ENCODE measurements at places on chromosomes 1 and 21.

- H3K4me3 ChIP-seq: no peak overlapping the region
- no peak overlapping the region for H3K27ac ChIP-seq
- H3K36me3 ChIP-seq: no peaks in the 10 kb centered on the region
- no peaks in the 10 kb centered on the region for H3K4me1 ChIP-seq
- H3K27me3 ChIP-seq: no peaks in the 10 kb centered on the region
Observed at GRCh38 chr1:166036092-166036491, 130.7 kb downstream of the FAM78B start.

DNA sequence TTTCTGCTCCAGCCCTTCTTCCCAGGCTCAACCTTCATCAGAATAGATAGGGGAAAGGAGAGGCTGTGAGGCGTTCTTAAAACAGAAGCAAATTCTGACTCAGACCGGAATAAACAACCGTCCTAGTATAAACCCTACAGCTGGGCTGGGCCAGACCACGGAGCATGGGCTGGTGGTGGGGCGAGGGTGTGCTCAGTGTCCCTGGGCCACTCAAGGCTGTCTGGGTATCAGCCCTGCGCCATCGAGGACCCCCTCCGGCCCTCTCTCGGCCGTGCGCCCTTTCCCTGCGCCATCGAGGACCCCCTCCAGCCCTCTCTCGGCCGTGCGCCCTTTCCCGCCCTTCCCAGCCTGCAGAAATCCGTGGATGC is 36.0 kb downstream of the CAPN2 start:
- H3K4me1 ChIP-seq: peaks cover 5% of the 10 kb centered on the region
- DNase-seq: no peak
- peaks cover 6% of the 10 kb centered on the region for H3K36me3 ChIP-seq
- peaks cover 15% of the 10 kb centered on the region for H3K27me3 ChIP-seq

DNA sequence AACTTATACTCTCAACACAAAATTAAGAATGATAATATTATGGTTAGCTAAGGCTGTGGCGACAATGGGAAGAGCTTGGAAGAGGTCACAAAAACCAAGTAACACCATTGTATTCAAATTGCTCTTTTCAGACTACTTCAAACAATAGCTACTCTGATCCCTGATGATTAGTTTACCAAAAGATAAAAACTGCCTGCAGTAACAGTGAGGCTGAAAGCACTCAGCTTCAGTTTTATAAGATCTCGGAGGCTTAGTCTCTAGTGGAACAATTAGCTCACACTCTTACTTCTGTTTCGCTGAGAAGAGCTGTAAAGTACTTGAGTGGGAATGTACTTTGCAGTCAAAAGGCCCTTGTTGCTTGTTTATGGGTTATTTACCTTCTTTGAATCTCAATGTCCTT is 278.5 kb downstream of the LRRC7 start:
- no peak overlapping the region for H3K27ac ChIP-seq
- H3K4me1 ChIP-seq: no peaks in the 10 kb centered on the region
- H3K36me3 ChIP-seq: no peaks in the 10 kb centered on the region
- no peak overlapping the region for H3K4me3 ChIP-seq
- no peaks in the 10 kb centered on the region for H3K27me3 ChIP-seq

GRCh38 chr21:25583370-25584130 is 23.7 kb downstream of the MRPL39 start:
- no peak for DNase-seq
- H3K4me1 ChIP-seq: no peaks in the 10 kb centered on the region
- H3K36me3 ChIP-seq: peaks cover 19% of the 10 kb centered on the region
- H3K4me3 ChIP-seq: no peak overlapping the region
- no peak overlapping the region for H3K27ac ChIP-seq

DNA sequence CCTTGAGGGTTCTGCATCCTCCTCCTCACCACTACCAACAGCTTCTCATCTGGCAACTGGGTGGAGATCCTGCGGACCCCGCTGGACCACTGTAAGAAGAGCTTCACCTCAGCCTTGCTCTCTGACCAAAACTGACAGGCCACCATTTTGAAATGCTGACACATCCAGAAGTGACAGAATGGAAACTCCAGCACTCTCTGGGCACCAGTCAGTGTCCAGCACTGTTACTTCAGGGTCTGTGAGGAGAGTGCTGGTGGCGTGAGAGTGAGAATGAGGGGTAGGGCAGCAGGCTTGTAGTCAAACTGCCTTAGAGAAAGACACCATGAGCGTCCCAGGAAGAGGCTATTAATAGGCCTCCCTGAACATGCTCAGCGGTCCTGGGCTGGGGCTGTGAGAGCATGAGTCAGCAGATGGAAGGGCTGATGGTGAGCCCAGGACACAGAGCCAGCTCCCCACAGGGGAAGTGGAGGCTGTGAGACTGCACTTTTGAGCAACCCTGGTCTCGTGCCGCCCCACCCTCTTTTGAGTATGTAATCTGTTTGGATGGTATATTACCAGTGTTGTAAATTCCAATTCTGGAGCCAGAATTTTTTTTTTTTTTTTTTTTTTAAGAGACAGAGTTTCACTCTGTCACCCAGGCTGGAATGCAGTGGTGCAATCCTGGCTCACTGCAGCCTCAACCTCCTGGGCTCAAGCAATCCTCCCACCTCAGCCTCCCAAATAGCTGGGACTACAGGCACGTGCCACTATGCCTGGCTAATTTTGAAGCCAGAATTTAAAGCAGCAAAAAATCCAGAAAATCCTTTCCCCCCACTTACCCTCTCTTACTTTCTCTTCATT is 34.4 kb upstream of the SLC30A1 start:
- peak; percentile 97 for DNase-seq
- peak overlapping the region; percentile 79 for H3K27ac ChIP-seq
- peaks cover 13% of the 10 kb centered on the region for H3K4me1 ChIP-seq
- H3K36me3 ChIP-seq: no peaks in the 10 kb centered on the region

GRCh38 chr1:26999440-26999987 is 6.0 kb downstream of the TRNP1 start:
- H3K4me1 ChIP-seq: peaks cover 36% of the 10 kb centered on the region
- H3K27me3 ChIP-seq: peaks cover 9% of the 10 kb centered on the region
- H3K36me3 ChIP-seq: no peaks in the 10 kb centered on the region
- peak overlapping the region; percentile 93 for H3K27ac ChIP-seq
- DNase-seq: peak; percentile 99

DNA sequence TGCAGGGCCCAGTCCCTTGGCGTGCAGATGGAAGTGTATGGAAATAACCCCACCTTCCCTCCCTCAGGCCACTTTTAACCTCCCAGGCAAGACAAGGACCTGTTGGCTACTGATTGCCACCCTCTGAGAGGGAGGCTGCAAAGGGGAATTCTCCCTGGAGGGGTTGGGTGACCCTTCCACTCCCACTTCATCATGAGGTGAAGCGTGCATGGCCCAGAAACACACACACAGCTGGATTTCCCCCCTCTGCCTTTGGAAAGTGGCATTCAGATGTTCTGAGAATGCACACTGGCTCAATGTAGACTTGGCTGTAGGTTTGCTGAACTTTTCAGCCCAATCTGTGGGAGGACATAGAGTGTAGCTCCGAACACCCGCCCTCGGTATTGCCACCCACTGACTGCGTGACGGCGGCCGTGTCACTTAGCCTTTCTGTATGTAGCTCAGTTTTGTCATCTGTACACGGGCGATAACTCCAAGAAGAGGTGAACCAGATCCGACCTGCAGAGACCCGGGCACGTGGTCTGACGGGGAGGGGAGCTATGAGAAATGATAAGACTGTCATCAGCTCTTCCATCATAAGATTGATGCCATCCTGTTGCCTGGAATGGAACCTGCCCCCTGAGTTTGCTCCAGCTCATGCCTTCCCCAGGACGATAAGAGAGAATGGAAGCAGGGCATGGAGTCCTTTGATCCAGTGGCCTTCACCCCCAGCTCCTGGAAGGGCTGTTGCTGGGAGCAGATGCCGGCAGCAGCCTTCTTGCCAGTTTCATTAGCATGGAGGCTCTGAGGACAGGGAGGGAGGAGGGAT is 19.3 kb downstream of the MIIP start:
- no peak overlapping the region for H3K27ac ChIP-seq
- no peaks in the 10 kb centered on the region for H3K36me3 ChIP-seq
- peak; percentile 25 for DNase-seq
- peaks cover 5% of the 10 kb centered on the region for H3K4me1 ChIP-seq

DNA sequence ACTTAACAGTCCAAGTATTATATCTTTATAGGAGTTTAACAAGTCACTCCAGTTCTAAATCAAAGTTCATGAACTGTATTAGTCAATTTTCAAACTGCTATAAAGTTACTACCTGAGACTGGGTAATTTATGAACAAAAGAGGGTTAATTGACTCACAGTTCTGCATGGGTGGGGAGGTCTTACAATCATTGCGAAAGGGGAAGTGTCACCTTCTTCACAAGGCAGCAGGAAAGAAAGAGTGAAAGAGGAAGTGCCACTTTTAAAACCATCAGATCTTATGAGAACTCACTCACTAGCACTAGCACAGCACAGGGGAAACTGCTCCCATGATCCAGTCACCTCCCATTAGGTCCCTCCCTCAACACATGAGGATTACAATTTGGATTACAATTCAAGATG is 70.0 kb downstream of the CLCA4 start:
- H3K4me1 ChIP-seq: no peaks in the 10 kb centered on the region
- H3K36me3 ChIP-seq: no peaks in the 10 kb centered on the region
- H3K27ac ChIP-seq: no peak overlapping the region
- H3K4me3 ChIP-seq: no peak overlapping the region
- DNase-seq: no peak

DNA sequence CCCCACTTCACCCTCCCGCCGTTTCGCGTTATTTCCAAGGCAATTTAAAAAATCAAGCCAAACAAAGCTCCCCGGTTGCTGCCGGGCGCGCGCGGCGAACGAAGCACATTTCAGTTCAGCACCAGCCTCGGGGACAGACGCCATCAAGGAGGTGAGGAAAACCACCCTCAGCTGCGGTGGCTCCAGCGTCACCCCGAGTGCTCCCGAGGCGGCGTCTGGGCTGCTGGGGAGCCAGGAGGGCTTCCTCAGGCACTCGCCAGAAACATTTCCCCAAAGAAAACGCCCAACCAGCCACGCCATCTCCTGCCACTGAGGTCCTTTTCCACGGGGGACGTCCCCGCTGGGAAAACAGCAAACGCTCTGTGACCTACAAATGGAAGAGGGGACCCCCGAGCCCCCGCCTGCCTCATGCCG is 623 bp downstream of the GNG4 start:
- H3K36me3 ChIP-seq: no peaks in the 10 kb centered on the region
- no peak overlapping the region for H3K27ac ChIP-seq
- DNase-seq: peak; percentile 65
- peak overlapping the region; percentile 43 for H3K4me3 ChIP-seq

DNA sequence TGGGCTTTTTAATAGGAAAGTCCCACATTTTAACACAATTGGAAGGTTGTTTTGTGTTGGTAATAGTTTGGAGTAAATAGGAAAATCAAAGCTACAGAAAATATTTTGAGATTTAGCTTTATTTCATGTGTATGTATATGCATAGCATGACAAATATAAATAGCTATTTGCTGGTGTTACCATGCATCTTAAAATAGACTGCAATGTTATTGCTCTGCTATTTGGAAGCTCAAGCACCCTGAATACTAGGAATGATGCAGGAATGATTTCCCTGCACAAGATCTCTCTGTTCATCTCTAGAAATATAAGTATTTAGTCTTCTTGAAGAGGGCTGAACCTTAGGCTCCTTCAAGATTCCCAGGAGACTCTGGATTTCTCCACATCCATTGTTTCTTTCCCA is 268.3 kb upstream of the POGK start:
- H3K4me3 ChIP-seq: no peak overlapping the region
- no peak for DNase-seq
- no peaks in the 10 kb centered on the region for H3K4me1 ChIP-seq
- H3K27me3 ChIP-seq: no peaks in the 10 kb centered on the region
- no peaks in the 10 kb centered on the region for H3K36me3 ChIP-seq

- H3K27me3 ChIP-seq: no peaks in the 10 kb centered on the region
- H3K4me3 ChIP-seq: no peak overlapping the region
- peaks cover 8% of the 10 kb centered on the region for H3K4me1 ChIP-seq
- DNase-seq: no peak
- no peaks in the 10 kb centered on the region for H3K36me3 ChIP-seq
Observed at GRCh38 chr1:187763465-187763864, 934.7 kb downstream of the PLA2G4A start.

DNA sequence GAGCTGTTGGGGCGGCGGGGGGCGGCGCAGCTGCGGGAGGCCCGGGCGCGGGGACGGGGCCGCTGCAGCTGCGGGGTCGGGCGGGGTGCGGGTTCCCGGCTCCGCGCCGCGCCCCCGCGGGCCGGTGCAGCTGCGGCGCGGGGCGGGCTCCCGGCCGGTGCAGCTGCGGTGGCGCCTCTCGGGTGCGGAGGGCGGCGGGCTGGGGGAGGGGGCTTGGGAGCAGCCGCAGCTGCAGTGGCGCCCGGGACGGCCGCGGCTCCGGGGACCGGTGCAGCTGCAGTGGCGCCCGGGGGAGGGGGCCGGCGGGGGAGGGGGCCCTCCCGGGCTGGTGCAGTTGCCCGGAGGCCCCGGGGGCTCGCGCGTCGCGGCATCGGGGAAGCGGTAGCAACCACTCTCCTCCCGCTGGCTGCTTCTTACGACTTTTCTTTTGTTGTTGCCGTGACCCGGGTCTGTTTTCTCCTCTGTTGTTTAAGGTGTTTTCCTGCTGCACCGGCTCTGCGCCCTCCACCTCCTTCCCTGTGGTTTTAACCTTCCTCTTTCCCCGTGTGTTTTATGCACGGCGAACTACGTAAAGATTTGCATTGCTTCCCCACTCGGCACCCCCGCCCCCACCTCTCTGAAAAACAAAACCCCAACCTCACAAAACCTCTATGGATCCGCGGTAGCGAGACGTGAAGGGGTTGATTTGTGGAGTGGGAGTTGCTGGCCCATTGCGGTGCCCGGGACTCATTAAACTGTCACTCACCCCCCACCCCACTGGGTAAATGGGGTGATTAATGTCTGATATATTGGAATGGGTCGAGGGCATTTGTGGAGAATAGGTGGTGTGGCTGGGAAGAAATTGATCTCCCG is 1.7 kb upstream of the ZBTB18 start:
- peak overlapping the region; percentile 87 for H3K4me3 ChIP-seq
- H3K27me3 ChIP-seq: peaks cover 2% of the 10 kb centered on the region
- H3K4me1 ChIP-seq: peaks cover 34% of the 10 kb centered on the region
- no peak overlapping the region for H3K27ac ChIP-seq

- no peak overlapping the region for H3K4me3 ChIP-seq
- no peaks in the 10 kb centered on the region for H3K36me3 ChIP-seq
- no peak for DNase-seq
- no peaks in the 10 kb centered on the region for H3K27me3 ChIP-seq
Observed at GRCh38 chr21:45427331-45428271, 22.6 kb downstream of the COL18A1 start.

DNA sequence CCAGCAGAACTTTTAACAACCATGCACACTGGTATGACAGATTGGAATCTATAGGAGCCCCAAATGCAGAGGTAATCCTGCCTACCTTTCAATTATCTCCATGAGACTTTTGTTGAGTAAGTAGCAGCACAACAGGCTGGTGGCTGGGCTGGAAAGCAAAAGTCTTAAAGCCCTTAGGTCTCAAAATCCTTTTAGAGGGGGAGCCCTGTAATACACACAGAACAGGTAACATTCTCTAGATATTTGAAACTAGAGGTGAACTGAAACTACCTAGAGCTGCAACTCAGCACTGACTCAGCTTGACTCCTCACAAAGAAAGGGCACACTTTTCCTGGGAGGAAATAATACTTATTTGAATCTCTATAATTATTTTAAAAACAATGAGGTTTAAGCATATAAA is 71.5 kb downstream of the CLCA4 start:
- H3K4me3 ChIP-seq: no peak overlapping the region
- H3K27me3 ChIP-seq: no peaks in the 10 kb centered on the region
- no peaks in the 10 kb centered on the region for H3K4me1 ChIP-seq
- no peaks in the 10 kb centered on the region for H3K36me3 ChIP-seq
- H3K27ac ChIP-seq: no peak overlapping the region
